ENCODE measurements at places on chromosomes 2 and 18.

DNA sequence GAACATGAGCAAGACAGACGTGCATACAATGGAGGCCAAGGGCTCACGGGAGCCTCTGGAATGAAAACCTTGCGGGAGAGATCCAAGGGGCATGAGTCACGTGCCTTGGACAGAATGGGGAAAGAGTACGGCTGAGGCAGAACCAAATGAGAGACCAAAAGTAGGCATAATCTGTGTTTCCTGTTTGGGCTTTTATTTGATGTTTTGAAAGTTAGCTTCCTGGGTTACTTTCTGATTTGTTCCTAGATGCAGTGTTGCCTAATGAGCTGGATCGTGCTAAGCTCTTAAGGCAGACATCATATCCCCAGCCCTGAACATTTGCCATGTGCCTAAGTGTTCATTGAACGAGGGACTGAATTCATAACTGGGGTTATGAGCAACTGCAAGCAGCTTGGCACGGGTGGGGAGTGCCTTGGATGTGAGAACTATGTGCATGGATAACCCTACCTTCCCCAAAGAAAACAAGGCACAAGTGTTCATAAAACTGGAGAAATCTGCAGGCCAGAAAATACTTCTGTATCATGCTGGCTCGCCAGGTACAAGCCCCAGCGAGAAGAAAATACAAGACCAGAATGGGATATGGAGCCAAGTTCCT, 60.3 kb upstream of the RPL31 start:
- DNase-seq = peak; percentile 70

- DNase-seq = no peak
These were observed at the start of gene ABCB11 for GRCh38 chr2:169031202-169031601. Gene ABCB11 (minus strand): TSS chr2:169031324. CDS start chr2:169018125, 13,199 bp downstream.

GRCh38 chr2:15825276-15825980, 114.9 kb upstream of the MYCN start:
- DNase-seq = no peak

DNA sequence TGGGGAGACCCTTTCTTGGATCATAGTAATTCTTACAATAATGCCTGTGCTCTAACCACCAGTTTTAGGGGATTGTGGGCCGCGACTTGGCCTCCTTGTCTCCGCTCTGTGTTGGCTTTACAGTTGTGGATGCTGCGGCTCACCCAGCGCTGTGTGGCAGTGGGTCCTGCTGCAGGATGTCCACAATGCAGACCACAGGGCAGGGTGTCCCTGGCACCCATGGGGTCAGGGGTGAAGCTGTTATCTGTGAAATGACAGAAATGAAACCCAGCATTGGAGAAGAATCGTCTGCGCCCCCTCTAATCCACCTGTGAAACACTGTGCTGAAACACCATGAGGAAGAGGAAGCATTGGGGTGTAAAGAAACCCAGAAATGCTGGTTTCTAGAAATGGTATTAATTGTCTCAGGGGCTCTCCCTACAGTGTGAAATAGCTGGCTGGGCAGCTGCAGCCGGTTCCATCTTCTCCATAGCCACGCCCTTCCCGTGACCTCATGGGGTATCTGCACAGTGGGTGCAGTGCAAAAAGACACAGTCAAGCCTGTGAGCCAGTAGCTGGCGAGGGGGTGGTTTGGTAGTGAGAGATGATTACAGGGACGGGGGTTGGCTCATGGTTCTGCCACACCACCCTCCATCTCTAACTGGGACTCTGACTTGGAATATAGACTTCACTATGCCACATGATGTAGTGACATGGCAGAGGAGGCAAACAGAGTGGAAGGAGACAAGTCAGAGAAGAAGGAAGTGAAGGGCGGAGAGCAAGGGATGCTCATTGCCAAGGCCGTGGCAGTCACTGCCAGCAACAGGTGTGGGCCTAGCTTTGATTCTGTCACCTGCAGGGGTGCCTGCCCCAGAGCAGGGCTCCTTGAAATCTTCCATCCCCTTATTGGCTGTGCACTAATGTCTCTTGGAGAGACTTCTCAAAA, 16.2 kb downstream of the INPP4A start:
- DNase-seq = no peak

GRCh38 chr2:147378403-147378802, 466.4 kb upstream of the ACVR2A start:
- no peak for DNase-seq

DNA sequence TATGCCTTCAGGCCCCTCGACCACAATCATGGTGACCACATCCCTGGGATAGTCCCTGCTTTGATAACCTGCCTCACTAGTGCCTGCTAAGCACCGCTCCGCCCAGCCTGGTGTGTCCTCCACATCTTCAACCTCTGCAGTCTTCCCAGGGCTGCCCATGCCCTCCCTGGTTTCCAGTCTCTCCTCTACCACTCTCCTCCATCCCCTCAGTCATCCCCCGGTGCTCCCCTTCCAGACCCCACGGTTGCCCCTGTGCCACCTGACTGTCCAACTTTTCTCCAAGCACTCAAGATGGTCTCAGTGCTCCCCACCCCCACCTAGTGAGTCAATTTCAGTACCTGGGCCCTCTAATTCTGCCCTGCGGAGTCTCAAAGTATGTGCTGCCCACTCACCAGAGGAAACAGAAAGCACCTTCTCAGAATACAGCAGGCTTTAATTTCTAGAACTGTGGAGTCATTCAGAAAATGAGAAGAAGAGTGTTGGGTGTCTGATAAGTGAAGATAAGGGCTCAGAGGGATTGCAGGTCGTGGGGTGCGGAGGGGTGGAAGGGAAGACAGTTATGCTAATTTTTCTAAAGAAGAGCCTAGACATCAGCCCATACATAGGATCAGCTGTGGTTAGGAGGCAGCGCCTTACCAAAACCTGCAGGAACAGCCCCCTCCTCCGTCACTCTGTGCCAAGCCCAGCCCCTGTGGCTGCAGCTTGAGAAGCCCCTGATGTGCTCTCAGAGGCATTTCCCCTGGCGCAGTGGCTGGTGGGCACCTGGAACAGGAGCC, 53.6 kb upstream of the CAB39 start:
- DNase-seq = no peak

DNA sequence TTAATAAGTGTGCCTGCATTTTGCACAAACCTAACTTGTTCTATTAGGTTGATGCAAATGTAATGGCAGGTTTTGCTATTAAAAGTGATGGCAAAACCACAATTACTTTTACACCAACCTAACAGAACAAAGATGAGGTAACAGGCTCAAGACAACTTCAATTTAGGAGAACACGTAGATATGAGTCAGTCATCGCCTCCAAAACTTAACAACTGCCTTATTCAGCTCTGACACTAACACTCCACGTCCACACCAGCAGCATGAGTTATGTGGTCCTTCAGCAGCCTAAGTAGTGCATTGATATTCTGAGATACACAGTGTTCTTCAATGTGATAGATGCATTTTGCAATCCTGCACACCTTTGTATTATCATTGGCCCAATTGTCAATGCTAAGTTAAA, 1175.1 kb upstream of the ACVR2A start:
- no peak for DNase-seq

DNA sequence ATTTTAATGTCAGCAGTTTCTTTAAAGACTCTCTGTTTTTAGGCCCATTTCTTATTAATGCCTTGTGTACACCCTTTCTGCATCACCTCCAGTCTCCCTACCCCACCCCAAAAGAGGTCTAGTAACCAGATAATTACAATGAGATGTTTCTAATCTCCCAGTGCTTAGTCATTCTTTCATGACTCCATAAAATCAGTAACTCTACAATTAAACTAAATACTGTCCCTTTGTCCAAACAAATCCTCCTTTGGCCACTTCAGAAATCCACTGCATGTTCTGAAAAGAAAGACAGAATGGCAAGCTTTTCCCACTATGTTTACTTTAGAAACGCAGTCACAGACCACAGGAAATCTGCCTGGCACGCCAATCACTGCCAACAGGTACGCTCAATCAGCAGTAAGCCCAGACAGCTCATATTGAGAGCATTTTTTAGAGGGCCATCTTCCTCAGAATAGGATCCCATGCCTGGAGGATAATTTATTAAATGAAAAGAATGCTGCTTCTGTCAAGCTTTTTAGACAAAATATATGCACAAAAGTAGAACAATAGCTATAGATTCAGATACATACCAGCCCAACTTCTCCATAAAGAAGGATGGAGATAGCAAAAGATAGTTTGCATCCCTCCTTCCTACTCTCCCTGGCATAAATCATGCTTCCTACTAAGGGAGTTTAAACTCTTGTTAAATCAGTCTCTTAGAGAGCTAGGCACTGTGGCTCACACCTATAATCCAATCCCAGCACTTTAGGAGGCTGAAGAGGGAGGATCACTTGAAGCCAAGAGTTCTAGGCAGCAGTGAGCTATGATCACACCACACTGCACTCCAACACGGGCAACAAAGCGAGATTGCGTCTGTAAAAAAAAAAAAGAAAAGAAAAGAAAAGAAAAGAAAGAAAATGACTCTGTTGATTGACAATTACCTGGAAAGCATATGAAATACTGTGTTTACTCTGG, 14.6 kb downstream of the CLASP1 start:
- peak; percentile 12 for DNase-seq

DNA sequence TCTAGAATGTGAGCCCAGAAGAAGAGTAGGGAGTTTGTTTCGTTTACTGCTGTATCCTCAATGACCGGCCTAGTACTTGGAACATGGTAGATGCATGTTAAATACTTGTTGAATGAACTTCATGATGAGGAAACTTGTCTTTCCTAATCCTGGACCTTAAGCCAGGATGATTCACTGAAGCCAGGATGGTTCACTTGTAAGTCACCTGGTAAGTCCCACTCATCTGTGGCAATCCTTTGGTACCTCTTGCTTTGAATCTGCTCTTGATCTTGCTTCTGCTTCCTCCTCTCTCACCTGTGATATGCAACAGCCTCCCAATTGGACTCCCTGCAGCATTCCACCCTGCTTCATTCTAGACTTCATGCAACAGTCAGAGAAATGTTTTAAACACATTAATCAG, 43.6 kb downstream of the QPCT start:
- DNase-seq = peak; percentile 81

DNA sequence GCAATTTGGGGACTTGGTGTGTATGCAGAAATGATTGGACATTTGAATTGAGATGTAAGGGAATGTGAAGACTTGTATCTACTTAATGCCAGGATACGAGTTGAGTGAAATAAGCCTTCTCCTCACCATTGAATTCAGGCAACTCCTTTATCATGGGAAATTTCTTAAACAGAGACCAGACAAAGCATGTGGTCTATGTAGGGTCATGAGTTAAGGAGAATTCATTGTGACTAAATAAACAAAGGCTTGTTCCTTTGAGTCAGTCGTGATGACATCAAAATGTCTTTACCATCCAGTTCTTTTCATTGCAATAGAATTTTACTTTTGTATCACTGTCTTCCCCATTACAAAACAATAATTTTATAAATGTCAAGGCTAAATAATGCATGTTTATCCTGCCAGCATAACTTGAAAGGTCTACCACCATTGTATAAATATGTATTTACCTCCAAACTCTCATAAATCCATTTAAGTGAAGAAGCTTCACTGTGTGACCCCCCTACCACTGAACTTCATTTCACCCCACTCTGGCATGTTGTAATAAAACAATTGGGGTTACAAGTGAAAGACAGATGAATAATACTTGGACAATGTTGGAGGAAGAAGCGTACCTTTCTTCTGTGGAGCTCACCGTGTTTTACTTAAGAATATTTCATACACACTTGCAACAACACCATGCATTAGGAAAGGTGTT, 149.4 kb downstream of the EPHA4 start:
- DNase-seq = no peak

DNA sequence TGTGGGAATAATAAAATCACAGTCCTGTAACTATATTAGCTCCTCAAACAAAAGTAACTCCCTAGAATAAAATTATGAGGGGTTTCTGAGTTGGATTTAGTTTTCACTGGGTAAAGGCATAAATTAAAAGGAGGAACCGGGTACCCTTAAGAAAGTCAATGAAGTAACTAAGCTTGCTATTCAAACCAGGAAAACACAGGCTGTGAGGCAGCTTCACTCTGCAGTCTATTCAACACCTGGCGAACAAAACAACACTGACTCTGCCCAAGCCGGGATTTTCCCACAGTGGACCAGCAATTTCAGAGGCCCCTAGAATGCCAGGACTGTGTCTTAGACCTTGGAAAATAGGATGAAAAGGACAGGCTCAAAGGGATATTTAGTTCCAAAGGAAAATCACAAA, 24.6 kb upstream of the CREB1 start:
- no peak for DNase-seq

DNA sequence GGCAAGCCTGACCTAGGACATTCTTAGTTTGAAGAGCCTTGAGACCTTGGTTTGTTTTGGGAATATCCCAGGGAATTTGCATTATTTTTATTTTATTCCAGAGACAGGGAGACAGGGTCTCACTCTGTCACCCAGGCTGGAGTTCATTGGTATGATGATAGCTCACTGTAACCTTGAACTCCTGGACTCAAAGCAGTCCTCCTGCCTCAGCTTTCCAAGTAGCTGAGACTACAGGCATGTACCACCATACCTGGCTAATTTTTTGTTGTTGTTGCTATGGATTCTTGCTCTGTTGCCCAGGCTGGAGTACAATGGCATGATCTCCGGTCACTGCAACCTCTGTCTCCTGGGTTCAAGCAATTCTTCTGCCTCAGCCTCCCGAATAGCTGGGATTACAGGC, 4.8 kb downstream of the MTA3 start:
- DNase-seq = no peak

- peak; percentile 22 for DNase-seq
These were observed 242.6 kb upstream of the TCF4 start for GRCh38 chr18:55830544-55830943.

DNA sequence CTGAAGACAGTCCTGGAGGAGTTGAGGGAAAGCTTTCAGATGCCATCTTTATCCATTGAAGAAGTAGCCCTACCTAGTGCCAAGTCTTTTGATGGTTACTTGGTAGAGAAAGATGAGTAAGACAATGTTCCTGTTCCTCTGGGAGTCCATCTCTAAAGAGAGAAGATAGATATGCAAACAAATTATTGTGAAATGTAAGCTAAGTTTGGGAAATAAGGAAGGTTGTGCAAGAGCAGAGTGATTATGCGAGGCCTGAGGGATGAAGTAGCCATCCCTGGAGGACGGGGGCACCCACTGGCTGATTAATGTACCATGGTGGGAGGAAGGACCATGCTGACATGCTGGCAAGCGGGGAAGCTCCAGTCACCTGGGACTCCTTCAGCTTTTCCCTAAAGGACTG, 994 bp upstream of the DTNA start:
- peak; percentile 95 for DNase-seq

GRCh38 chr2:237353215-237353614, 60.7 kb downstream of the COL6A3 start:
- DNase-seq = no peak

GRCh38 chr2:101974663-101975062, 17.1 kb upstream of the IL1R2 start:
- DNase-seq = peak; percentile 72

All from fibroblast of villous mesenchyme (primary cell).